ENCODE measurements at places on chromosomes 1 and 21.

DNA sequence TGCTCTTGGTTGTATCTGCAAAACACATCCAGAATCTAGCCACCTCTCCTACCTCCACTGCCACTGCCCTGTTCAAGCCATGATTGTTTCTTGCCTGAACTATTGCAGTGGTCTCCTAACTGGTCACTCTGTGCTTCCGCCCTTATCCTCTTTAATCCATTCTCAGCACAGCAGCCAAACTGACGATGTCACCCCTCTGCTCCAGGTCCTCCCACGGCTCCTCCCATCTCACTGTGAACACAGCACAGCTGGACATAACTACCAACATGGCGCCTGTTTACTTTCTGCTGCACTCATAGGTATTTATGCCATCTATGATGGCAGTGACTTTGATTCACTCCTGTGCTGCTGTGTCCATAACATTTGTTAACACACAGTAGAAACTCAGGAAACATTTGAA is 406.7 kb downstream of the DISC1 start:
- no peak for DNase-seq

DNA sequence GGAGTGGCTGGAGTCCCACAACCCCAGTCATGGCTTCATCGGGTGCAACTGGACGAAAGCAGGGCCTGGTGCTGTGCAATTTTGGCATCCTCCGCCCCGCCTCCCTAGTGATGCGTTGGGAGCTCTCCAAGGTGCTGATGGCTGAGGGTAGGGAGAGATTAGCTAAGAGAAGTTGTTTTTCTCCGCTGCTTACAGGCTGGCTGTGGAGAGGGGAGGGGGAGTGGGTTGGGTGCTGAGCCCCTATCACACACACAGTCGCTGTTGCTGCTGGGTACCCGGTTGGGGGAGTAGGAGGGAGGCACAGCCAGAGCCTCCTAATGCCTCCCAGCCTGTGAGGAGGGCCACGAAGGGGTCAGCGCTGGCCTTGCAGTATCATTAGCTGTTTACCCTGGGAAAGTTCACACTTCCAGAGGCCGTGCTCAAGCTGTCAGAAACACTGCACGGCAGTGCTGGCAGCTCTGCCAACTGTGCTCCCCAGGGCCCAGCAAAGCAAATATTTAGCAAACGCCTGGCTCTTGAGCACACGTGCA is 110.0 kb downstream of the GRIK3 start:
- no peak for DNase-seq

GRCh38 chr1:75723989-75724471 is 479 bp upstream of the ACADM start:
- DNase-seq: peak; percentile 50

GRCh38 chr1:156676114-156676819 is 940 bp downstream of the NES start:
- no peak for DNase-seq

DNA sequence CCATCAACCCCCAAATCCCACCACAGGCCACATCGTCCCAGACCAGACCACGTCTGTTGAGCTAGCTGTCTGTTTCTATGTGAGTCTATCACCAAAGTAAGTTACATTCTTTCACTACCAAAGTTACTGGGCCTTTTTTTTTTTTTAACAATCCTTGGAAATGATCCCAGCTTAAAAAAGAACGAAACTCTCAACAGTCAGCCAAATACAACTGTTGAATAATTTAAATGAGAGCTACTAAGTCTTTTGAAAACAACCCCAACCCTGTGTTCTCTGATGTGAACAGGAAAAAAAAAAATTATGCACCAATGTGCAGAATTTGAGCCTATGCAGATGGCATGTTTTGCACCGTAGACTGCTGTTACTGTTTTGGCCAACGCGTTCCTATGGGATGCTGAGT is 134.0 kb upstream of the ETS2 start:
- no peak for DNase-seq

DNA sequence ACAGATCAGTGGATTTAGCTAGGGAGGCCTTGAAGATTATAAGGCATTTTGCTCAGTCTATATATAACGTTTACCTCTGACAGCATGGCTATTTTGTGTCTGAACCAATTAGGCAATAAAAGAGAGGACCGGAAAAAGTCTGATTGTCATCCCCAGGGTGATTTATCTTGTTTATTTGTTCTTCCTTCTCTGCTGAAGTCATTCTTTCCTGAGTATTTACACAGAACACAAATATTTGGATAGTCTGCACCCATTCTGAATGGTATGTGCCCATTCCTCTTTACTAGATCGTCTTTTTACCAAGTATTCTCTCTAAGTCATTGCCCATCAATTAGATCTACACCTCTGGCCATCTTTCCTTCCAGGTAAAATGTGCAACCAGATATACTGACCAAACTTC is 1602.9 kb downstream of the KCNT2 start:
- DNase-seq: no peak

- peak; percentile 53 for DNase-seq
Measured at GRCh38 chr1:91098299-91098906, 76.6 kb upstream of the ZNF644 start.

- DNase-seq: no peak
Measured at GRCh38 chr1:232428036-232428645, 201.8 kb downstream of the SIPA1L2 start.

- DNase-seq: peak; percentile 50
Measured at GRCh38 chr1:108000620-108001111, 35.7 kb upstream of the VAV3 start.

GRCh38 chr1:184075055-184076029 is 23.8 kb downstream of the TSEN15 start:
- DNase-seq: peak; percentile 37

DNA sequence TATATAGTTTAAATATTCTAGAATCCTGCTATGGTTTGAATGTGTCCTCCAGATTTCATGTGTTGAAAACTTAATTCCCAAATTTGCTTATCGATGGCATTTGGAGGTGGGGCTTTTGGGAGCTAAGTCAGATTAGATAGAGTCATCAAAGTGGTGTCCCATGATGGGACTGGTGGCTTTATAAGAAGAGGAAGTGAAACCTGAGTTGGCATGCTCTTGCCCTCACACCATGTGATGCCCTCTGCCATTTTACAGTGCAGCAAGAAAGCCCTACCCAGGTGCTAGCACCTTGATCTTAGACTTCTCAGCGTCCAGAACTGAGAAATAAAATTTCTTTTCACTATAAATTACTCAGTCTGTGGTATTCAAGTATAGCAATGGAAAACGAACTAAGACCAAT is 111.3 kb downstream of the TGFB2 start:
- DNase-seq: no peak

DNA sequence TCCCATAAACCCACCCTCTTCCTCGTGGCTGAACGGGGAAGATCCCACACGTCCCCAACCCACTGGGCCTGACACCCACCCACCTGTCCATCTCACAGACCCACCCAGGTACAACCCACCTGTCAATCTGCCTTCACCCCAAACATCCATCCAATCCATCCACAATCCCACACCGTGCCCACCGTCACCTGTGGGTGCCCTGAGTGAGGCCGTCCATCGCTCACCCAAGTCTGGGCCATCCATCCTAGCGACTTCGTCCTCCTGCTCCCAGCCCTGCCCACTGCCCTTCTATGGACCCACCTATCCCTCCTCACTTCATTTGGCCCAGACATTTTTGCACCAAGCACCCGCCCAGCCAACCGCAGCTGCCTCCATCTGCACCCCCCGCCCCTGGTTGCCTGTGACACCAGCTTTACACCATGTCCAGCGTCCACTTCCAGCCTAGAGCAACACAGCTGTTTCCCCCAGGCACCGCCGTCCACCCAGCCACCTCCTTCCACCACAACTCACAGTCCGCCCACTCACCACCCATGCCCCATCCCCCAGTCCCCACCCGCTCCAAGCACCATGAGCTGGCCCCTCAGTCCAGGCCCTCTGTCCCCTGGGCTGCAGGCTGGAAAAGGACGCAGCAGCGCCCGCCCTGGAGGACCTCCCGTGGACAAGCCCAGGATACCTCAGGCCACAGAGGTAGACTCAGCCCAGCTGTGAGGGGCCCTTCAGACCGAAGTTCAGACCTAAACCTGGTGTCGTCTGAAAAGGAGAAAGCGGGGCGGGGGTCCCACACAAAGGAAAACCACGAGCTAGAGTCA is 7.7 kb downstream of the TTLL10 start:
- no peak for DNase-seq

DNA sequence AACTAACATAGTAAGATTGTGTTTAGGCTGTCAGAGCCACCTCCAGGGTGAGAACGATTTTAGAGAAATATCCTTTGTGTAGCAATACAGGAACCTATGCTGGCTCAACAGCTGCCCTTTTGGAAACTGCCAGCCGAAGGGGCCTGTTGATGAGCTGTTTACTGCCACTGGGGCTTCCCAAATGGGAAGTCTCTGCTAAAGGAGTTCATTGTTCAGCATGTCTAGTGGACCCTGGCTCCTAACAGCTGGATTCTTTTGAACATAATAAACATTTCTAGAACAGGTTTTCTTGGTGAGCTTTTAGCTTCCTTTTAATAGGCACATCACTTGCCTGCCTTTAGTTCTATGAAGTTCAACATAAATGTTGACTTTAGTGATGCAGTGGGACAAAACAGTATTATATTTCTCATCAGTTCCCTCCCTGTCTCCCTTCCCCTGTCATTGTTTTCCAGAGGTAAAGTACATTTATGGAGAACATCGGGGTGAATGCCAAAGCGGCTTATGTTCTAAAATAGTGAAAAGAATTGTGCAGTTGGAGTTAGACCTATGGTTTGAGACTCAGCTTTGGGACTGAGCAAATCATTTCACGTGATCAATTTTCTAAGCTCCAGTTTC is 57.4 kb downstream of the UCK2 start:
- DNase-seq: no peak

DNA sequence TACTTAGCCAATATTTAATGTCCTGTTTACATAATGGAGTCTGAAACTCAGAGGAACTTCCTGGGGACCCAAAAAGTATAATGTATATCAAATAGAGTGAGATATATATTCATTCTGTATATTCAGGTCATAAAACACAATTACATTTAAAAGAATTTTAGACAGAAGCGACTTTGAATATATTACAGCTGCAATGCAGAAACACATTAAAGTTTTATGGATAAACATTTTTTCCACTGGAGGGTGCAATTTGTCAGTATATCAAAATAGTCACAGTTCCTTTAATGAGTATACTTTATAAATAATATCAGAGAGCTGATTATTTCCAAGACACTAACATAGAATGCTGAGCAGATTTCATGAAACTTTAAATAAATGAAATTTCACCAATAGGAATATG is 43.9 kb upstream of the CRB1 start:
- DNase-seq: no peak

- no peak for DNase-seq
Measured at GRCh38 chr1:155127105-155127966, at the start of gene EFNA1. EFNA1 (plus strand) TSS chr1:155127876; CDS start chr1:155127978, 102 bp downstream.

GRCh38 chr1:203045821-203046594 is 19.7 kb downstream of the PPFIA4 start:
- no peak for DNase-seq

- no peak for DNase-seq
Measured at GRCh38 chr1:228744356-228744755, 9.1 kb downstream of the RHOU start.

- peak; percentile 46 for DNase-seq
Measured at GRCh38 chr21:37087188-37087587, 14.1 kb downstream of the TTC3 start.

GRCh38 chr1:106325600-106325999 is 730.9 kb upstream of the PRMT6 start:
- DNase-seq: no peak

- DNase-seq: no peak
Measured at GRCh38 chr1:27992276-27992675, 32.5 kb downstream of the XKR8 start.

- DNase-seq: no peak
Measured at GRCh38 chr1:40305871-40306270, 11.2 kb downstream of the COL9A2 start.

DNA sequence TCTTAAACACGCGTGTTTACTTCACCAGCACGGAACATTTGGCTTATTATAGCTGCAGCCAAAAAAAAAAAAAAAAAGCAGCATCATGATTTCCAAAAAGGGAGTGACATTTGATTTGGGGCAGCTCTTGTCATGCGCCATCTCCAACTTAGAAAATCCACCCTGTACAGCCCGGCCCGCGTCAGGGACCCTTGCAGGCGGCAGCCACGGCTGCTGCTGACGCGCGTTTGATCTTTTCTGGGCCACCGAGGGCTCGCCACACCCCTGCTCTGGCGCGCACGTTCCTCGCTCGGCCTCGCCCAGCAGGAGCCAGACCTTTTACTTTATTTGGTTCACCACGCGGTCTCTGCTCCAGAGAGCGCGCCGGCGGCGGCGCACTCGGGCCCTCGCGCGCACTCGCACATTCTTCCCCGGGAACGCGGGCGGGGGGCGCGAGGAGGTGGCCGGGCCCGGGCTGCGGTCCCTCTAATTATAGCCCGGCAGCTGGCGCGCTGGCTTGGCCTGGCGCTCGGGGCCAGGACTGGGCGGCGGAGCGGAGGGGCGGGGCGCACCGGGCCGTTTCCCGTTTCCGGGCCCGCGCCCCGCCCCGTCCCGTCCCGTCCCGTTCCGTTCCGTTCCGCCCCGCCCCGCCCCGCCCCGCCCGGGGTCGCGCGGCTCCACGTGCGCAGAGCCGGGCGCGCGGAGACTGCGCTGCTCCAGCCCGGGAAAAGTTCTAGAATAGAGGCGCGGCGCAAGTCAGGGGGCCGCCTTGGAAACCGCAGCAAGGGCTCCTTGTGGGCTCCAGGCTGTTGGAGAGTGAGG is 10.2 kb downstream of the IRF2BP2 start:
- no peak for DNase-seq

- DNase-seq: no peak
Measured at GRCh38 chr1:111334169-111334568, 43.5 kb downstream of the CHIA start.

GRCh38 chr1:228259951-228260350 is 52.1 kb downstream of the OBSCN start:
- no peak for DNase-seq

- no peak for DNase-seq
Measured at GRCh38 chr1:78722947-78723346, 73.3 kb downstream of the IFI44 start.

GRCh38 chr1:18703041-18703621 is 72.5 kb downstream of the PAX7 start:
- DNase-seq: no peak

- DNase-seq: no peak
Measured at GRCh38 chr1:183739741-183740271, 65.1 kb upstream of the RGL1 start.

GRCh38 chr1:17013491-17014320 is 2.0 kb upstream of the ATP13A2 start:
- DNase-seq: no peak

DNA sequence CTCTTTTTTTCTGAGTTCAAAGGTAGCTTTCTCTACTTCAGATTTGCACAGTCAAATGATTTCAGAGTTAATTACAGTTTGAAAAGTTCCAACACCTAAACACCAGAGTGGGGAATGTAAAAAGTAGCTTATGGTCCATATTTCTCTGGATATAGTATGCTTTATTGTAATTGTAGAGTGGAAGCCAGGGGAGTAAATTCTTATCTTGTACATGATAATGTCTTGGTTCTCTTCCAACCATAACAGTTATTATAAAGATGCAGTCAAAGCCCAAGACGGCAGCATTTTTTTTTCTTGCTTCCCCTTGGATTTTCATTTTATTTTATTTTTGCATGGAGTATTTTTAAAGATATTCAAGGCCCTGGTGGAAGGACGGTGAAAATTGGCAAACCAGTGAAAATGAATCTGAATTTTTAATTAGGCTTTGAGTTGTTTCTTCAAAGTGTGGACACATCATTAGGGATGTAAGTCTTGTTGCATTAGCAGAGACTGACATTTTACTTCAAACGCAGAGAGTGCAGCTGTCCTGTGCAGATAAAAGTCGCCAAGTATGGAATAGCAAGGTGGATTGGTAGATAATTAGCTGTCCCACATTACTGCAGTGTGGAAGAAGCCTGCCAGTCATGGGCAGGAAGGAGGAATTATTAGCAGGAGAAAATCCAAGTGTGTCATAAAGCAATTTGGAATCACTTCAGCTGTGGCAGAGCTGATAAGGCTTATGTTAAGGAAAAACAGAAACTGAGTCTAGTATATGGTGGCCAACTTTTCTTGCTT is 11.3 kb downstream of the CACHD1 start:
- DNase-seq: no peak

Measured in HS-5 (cell line).